CD4-positive, alpha-beta T cell treated with Interleukin-12 subunit alpha and Interleukin-12 subunit beta, for 1 hour (primary cell): ENCODE measurements at places on chromosomes 5 and 9.

GRCh38 chr5:136038635-136039034, 9.8 kb downstream of the TGFBI start:
- DNase-seq: no peak

DNA sequence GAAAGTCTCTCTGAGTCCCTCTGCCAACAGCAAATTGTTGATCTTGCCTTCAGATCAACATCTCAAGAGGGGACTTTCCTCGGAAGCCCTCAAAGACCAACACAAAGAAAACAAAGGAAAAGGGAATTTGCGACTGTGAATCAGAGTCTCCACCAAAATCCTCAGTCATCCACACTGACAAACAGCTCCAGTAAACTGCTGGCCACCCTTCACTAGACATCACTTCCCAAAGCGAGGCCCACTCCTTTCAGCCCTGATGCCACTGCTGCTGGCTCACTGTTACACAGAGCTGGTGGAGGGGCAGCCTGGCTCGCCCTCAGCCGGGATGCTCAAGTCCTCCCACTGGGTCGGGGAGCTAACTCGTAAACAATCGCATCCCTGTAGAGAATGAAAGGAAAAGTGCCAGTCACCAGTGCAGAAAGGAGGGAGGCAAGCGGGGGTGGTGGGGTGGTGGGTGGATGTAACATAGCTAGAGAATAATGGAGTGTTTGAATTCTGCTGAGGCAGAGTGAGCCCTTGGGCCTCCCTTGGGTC, 1.3 kb downstream of the FGF1 start:
- no peak for DNase-seq

- DNase-seq: no peak
Observed at GRCh38 chr9:89449261-89449671, 48.6 kb downstream of the SEMA4D start.

- no peak for DNase-seq
Observed at GRCh38 chr9:103514767-103515166, 519.6 kb downstream of the CYLC2 start.

- DNase-seq: peak; percentile 46
Observed at GRCh38 chr9:87725900-87726709, at the start of gene CTSL. Gene CTSL (plus strand): TSS chr9:87726119. CDS start chr9:87727604, 1,485 bp downstream.

DNA sequence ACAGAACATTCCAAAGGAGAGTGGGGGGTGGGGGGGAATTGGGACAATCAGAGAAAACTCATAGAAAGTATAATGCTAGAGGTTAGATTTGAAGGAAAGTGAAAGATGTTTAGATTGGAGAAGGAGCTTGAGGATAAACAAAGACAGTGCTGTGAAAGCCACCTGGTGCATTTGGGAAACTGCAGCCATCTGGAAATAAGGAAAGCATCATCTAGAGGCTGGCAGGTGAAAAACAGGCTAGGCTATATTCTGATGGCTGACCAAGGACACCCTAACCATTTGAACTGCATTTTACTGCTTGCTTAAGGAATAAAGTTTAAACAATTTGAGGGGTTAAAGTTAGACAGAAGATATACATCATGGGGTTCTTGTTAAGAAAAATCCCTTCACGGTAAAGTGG, 296.4 kb downstream of the CETN3 start:
- no peak for DNase-seq

DNA sequence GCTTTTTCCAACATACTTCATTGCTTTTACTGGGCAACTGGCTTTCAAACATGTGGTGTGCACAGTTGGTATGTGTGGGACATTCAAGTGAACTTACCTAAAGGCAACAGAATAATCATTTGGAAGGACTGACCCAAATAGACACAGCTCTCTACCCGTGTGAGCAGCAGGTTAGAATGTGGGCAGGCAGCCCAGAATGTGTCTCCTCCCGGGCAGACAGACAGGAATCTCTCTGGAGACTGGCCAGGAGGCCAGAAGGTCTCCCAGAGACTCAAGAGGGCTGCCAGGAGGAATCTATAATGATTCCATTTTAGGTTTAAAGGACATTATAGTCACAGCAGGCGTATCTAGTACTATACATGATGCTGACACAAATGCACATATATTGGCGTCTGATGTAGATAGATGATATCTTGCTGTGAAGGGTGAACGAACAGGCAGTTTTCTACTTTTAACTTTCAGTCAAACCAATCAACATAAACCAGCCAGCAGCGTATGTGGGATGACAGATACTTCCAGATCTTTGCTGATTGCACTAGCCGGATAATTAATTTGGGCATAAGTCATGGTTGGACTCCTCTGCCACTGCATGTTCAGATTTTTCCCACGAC, 297.4 kb upstream of the ZNF608 start:
- no peak for DNase-seq

DNA sequence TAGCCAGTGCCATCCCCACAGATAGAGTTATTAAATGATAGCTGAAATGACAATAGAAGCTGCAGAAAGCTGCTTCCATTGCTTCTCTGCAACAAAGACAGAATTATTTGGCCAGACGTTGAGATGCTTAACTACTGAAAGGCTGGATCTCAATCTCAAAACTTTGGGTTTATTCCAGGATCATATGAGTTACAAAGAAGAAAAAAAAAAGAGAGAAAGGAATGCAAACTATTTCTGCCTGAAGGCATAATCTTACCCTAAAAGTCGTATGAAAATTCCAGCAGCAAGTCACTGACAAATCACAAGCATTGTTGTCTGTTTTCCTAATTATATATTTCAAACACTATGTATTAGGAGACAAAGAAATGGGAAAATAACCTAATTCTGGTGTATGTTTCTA, 12.8 kb upstream of the TYRP1 start:
- DNase-seq: no peak

- DNase-seq: peak; percentile 46
Observed at GRCh38 chr5:39273314-39273954, 54.1 kb upstream of the FYB1 start.

GRCh38 chr9:2157277-2158110, 142.3 kb downstream of the SMARCA2 start:
- DNase-seq: peak; percentile 16

- no peak for DNase-seq
Observed at GRCh38 chr5:179430193-179431175, 85.2 kb upstream of the ADAMTS2 start.

DNA sequence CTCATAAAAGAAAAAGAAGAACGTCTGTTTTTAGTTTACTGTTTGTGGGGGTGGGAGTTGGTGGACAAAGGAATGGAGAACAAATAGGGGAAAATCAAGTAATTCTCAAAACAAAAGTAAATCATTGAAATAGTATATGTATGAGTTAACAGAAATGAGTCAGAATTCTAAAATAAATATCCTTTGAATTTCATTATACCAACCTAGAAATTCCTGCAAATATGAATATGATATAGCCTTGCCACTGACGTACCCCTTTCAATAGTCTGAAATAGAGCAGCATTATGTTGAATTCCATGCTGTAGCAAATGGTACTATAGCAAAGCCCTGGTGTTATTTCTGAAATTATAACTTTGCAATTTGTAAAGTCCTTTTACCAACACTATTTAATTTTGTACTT, 29.6 kb upstream of the DTWD2 start:
- no peak for DNase-seq

DNA sequence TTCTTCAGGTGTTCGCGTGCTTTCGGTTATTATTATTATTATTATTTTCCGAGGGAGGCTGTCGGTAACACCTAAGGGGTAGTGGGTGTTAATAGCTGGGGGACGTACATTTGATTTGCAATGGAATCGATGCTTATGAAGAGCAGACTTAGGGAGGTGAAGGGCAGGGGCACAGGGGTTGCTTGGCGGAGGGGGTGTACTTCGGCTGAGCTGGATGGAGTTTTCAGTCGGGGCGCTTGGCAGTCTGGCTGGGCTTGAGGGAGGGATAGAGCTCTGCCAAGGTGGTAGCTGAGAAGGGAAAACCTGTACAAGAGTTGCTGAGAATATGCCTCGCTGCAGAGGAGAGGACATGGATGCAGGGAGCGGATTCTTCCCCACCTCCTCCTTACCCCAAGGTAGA, 617 bp upstream of the PTPRD start:
- DNase-seq: no peak

DNA sequence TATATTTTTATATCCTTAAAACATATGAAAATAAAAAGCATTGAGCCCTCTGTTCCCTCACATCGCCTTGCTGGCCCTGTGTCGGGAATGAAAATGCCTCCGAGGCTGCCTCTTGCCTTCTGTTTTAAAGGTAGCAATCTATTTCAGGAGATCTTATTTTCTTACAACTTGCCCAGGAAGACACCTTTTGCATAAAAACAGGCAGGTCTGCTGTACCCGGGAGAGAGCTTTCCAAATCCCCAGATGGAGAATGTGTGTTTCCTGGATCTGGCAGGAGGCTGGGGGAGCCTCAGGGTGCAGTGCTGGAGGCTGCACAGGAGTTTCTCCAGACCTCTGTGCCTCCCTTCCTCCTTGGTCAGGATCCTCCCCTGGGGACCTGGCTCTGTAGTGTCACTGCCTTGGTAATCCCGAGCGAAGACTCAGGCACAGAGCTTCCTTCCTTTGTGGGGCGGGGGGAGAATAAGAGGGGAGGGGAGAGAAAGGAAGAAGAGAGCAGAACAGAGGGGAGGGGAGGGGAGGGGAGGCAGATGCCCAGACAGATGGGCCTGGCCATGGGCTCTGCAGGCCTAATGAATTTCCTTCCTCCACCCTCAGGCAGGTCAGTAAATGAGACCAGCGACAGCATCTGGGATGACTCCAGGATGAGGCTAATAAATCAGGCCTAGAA, 104.0 kb upstream of the BOD1 start:
- no peak for DNase-seq
